Activated T-helper 1 cell treated with anti-CD3 and anti-CD28 coated beads, Interleukin-2, amount 50 U/mL, for 16 hours (primary cell): ENCODE measurements at places on chromosomes 2 and 18.

DNA sequence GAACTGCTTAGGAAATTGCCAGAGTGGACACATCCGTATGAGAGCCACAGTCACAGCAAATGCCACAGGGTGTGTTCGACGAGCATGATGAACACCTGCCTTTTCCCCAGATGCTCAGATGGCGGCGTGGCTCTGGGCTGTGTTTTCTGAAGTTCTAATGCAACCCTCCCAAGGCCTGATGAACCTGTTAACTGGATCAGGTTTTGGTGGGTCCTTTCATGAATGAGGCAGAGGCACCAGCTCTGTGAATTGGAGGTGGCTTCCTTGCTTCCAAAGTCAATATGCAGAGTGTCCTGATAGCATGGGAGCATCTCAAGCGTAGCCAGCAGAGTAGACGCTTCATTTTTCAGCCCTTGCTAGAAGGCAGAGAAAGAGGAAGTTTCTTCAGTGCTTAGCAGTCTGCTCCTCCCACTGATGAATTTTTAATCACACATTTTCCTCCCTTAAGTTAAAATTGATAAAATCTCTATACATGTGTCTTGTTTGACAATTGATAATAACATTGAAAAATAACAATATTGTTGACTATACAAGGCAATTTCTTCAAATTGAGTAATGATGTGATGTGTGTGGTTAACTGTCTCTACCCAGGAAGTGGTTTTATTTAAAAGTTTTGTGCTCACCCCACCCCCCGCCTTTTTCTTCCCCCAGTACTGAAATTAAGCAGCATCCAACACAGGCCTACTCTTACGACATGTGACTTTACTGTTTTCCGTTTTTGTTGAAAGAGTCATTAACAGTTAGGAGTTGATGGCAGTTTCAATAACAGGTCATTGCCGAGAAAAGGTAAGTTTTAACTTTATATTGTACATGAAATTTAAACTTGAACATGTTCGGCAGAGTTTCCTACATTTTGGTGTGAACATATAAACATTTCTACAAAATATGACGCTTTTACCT lies at the start of gene ARHGAP15:
Gene ARHGAP15, plus strand, starts transcription at position 739 of the 900 bp plus-strand sequence.
- DNase-seq: peak; percentile 45

- no peak for DNase-seq
Observed at GRCh38 chr18:62279561-62279960, 45.5 kb upstream of the TNFRSF11A start.

DNA sequence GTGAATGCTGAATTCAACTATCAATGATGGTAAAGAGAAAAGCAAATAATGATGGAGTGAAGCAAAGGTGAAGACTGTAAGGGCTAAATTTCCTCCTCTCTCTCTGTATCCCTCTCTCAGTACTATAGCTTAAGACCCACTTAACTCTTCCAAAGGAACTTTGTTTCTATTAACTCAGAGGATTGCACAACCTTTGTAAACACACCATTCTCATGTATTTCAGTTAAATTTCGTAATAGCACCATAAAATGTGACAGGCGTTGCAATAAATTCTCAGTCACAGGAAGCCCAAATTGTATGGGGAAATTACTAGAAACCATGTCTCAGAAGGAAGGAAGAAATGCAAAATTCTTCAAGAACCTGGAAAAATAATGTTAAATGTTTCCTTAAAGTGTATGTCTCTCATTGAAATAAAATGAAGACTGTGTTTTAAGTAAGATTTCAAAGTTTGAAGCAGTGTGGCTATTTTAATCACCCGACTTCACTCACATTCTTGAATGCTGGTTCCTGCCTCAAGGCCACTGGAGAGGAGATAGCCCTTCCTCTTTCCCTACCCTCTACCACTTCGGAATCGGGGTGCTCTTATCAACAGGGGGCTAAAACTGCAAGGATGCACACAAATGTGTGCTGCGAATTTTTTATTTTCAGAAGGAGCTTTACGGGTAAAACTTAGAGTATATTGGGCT lies 112.1 kb downstream of the FTCDNL1 start:
- DNase-seq: no peak

GRCh38 chr2:97988722-97989121 lies 7.0 kb downstream of the TMEM131 start:
- DNase-seq: no peak

- no peak for DNase-seq
Observed at GRCh38 chr2:54074606-54075341, 40.6 kb upstream of the ACYP2 start.
